ENCODE measurements at places on chromosomes 5 and 9.
A peak's percentile ranks its signal among the peaks of the same experiment; 100 is the strongest.

- DNase-seq, result peak; percentile 66
Measured at GRCh38 chr9:96619491-96620180, at the start of gene CDC14B. Gene CDC14B (minus strand): TSS chr9:96619843. CDS start chr9:96619378, 465 bp downstream.

DNA sequence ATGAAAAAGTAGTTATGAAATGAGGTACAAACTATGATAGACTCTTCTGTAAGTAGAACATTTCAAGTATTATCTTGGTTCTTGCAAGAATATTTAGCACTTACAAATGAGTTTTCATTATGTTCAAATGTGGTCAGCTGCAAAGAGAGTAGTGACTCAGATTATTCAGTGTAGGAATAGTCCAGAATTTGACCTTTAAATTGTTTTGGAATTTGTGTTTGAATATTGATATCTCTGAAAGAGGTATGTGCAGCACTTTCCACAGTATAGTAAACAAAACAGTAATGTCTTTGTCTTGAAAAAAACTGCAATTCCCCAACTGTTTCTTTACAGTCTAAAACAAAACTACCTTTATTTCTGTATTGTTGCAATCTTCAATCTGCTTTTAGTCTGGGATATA is 56.1 kb downstream of the WDR70 start:
- DNase-seq, result no peak

GRCh38 chr9:23777328-23777727 is 48.7 kb downstream of the ELAVL2 start:
- DNase-seq, result no peak

DNA sequence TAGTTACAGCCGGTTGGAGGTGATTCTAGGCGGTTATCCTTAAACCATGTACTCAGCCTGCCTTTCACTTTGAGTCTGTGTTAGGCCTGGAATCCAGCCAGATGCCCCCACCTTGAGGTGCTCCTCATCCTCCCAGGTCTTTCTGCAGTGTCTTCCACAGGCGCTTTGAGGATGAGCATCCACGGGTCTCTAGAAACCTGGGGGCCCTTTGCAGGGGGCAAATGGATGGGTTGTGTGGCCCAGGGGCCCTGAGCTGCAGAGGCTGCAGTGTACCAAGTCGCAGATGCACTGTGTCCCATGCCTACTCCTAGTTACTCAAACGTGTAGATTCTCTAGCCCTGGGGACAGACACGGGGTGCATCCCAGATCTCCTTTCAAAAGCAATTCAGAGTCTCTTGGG is 242.1 kb upstream of the IRX1 start:
- no peak for DNase-seq

GRCh38 chr9:131525643-131526565 is 5.2 kb downstream of the UCK1 start:
- no peak for DNase-seq

DNA sequence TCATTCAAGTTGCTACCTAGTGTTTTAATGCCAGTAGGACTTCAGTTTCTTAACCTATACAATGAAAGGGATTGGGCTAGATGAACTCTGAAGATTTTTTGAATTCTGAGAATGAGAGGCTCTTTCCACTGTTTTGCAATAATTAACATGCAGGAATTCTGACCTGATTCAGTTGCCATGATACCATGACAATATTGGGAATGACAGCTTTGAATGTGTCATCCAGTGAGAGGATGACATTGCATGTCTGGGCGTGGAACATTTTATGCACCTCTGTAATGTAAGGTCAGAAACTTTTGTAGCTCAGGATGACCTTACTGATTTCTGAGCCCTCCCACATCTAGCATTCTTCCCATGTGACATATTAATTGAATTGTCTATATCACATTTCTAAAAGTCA is 30.6 kb upstream of the SPINK5 start:
- no peak for DNase-seq
